ENCODE measurements at places on chromosomes 6 and 20.

GRCh38 chr6:89655122-89655521, 16.6 kb upstream of the LYRM2 start:
- no peak for DNase-seq

DNA sequence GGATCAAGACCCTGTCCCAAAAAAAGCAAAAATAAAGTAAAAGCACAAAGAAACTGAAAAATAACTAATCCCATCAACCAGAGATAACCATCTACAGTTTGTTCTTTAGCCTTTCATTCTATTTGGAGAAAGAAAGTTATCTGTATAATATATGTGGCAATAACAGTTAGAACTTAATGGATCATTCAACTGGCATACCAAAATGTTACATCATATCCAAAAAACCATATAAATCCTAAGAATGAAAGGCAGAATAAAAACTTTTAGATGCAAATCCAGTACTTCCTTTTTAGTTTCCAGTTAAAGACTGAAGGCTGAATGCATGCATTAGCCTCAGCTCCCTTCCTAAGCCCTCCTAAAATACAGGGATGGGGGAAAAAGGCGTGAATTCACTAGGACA, 25.2 kb downstream of the ILRUN start:
- DNase-seq: no peak

- no peak for DNase-seq
Measured at GRCh38 chr6:131005439-131006016, 57.5 kb downstream of the EPB41L2 start.

DNA sequence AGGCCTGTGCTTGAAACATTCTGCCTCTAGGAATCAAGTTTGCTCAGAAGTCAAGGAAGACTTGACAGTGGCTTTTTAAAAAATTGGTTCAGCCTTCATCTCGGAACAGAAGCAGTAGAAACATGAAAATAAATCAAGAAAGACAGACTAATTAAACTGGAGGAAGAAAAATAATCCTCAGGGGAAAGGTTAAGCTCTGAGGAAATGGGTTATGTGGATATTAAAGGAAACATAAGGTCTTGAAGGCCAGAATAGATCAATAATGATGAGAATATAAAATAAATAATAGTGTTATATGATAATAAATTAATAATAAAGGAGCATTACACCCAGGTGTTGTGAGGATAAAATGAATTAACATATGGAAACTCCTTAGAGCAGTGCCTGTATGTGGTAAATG, 121.7 kb downstream of the GPR63 start:
- no peak for DNase-seq

GRCh38 chr20:42747765-42748411, 441.8 kb downstream of the PTPRT start:
- no peak for DNase-seq

GRCh38 chr6:30744054-30744805, at the start of gene IER3:
TSS of gene IER3 (minus strand) at chr6:30744547. CDS start at chr6:30744518, 29 bp downstream.
- DNase-seq: peak; percentile 63

- DNase-seq: no peak
Measured at GRCh38 chr6:77450924-77451323, 12.4 kb downstream of the HTR1B start.

DNA sequence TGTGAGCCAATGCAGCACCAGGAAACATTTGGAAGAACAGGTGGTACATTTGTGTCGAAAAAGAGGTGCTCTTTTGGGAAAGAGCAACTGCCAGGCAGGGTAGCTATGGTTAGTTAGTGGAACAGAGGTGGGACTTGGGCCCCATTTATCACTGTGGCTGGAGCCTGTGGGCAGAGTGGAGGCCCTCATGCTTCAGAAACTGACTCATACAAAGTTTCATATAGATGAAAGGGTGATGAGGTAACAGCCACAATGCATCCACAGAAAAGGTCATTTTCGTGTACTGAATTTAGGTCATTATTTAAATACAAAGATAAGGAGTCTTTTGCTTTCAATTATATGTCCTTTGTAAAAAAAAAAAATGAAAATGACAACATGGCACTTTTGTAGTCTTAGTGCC, 76.4 kb upstream of the HS3ST5 start:
- DNase-seq: no peak
